ENCODE measurements at places on chromosomes 12 and 14.
A peak's percentile ranks its signal among the peaks of the same experiment; 100 is the strongest.

- DNase-seq = no peak
Observed at GRCh38 chr14:45048385-45048784, 35.5 kb upstream of the PRPF39 start.

DNA sequence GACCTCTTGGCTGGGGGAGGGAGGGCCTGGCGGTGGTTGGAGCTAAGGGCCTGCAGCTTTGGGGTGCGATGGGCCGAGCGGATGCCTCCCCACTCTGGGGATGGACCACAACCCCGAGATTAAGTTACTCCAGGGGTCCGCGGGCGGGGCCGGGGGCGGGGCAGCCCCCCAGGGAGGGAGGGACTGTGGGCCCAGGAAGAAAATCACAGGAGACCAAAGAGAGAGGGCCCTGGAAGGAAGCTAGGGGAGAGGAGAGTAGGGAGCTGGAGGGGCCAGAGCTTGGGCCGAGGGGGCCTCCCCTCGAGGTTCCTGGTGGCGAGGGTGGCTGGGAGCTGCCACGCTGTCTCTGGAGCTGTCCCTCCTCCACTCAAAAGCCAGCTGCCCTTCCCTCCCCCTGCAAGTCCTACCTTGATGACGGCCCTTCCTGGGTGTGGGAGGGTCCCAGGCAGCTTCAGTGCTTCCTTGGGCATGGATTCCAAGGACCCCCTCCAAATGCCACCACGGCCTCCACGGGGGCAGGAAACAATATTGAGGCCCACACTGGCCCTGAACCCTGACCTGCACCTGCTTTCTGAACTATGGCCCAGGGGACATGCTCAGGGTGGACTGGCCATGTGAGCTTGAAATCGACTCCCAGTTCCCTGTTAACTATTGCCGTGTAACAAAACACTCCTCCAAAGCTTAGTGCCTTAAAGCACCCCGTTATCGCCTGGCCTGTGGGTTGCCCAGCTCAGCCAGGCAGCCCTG, 610 bp upstream of the NUDT14 start:
- DNase-seq = no peak

GRCh38 chr12:1632702-1633101, 3.7 kb downstream of the WNT5B start:
- no peak for DNase-seq

GRCh38 chr12:29768372-29768771, 15.4 kb downstream of the TMTC1 start:
- DNase-seq = no peak

GRCh38 chr12:112939761-112940381, 1.6 kb downstream of the OAS3 start:
- peak; percentile 31 for DNase-seq

DNA sequence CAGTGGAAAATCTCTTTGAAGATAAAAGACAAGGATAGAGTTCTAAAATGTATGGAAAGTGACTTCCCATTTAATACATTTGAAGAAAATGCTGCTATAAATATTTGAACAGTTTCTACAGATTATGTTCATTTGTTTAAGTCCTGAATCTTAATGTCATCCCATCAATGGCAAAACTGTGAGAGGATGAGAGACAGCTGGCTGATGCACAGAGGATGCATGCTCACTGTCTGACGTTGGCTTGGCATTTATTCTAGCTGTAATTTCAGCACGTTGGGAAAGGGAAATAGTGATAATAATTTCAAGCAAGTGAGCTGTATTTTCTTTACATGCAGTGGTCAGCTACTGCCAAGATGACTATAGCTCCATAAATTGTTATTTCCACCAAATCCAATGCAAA, 40.5 kb downstream of the PPFIA2 start:
- DNase-seq = no peak

- no peak for DNase-seq
Observed at GRCh38 chr14:74949191-74949601, 6.2 kb downstream of the PGF start.

DNA sequence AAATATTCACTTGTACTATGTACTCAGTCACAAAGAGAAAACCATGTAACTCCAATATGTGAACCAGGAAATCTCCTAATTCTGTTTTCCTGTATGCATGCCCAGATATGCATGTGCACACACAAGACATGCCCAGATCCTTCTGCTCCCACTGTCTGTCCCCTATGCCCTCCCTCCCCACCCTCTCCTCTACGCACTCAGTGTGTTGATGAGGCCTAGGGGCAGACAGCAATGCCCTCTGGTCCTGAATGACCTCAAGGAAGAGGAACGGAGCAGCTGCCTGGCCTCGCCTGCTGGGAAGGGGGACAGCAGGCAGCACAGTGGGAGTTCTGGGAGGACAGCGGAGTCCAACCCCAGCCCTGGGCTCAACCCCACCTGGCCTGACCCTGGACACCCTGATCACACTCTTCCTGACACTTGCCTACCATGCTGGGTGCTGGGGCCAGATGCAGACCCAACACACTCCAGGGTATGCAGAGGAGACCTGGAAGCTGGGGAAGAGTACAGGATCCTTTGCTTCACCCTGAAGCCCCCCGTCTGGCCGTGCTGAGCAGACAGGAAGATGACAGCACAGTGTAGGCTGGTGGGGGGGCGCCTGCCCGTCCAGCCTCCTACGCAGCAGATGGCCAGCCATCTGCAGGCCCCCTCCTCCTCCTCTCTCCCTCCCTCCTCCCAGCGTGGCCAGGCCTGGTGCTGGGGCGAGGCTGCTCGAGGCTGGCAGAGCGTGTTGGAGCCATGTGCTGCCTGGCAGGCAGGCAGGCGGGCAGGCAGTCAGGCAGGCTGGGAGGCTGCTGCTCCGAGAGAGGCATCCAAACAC, 106.6 kb upstream of the NCOR2 start:
- DNase-seq = no peak
